ENCODE measurements at places on chromosomes 1 and 21.

DNA sequence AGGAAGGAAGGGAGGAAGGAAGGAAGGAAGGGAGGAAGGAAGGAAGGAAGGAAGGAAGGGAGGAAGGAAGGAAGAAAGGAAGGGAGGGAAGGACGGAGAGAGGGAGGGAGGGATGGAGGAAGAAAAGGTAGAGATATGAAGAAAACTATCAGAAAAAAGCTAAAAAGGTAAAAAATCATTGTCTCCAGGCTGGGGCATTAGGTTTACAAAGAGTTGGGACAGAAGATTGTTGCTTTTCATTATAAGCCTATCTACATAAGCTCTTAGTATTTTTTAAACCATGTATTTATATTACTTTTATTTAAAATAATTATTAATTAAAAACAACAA lies 7.2 kb upstream of the PINK1 start:
- no peak overlapping the region for H3K27ac ChIP-seq
- DNase-seq: no peak
- no peaks in the 10 kb centered on the region for H3K27me3 ChIP-seq
- no peak overlapping the region for H3K4me3 ChIP-seq

DNA sequence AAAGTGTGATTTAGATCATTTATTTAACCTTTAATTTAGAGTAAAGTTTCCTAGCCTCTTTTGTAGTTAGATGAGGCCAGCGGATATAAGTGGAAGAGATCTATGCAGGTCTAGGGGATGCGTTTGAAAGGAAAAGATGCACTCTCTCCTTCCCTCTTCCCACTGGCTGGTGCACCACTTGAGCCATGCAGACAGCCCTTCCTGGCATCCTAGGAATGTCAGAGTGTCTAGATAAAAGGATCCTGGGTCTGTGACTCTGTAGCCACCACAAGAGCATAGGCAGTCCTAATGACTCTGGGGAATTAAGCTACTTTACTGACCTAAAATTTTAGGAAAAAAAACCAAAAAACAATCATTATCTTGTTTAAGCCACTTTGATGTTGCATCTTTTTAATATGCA lies 16.0 kb upstream of the STUM start:
- peaks cover 3% of the 10 kb centered on the region for H3K4me1 ChIP-seq
- H3K27me3 ChIP-seq: peaks cover 55% of the 10 kb centered on the region
- no peak overlapping the region for H3K27ac ChIP-seq

DNA sequence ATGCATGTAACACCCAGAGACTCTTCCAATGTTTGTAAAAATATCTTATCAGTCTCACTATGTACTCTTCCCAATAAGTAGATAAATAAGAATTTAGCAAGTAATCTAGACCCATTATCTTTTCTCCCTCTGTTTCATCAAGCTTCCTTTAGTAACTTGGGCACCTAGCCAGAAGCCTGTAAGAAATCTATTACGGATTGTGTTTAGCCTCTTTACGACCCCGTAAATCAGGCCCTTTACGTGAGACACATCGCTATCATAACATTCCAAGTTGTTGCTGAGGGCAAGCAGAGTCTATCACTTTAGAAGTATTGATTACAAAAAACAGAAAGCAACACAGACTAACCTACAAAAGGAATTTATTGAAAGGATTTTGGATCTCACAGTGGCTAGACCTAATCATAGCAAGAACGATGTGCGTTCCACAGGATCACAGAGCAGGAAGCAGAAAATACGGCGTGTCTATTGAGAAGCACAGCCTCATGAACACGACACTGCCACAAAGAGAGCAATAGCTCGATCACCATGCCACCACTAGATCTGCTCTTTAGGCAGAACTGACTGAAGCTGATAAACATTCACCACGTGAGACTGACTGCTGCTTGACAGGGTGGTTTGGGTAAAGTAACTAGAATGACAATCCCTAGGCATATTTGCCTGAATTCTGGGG lies 922.1 kb downstream of the AMY1C start:
- no peak overlapping the region for H3K27ac ChIP-seq
- H3K4me3 ChIP-seq: no peak overlapping the region
- no peaks in the 10 kb centered on the region for H3K27me3 ChIP-seq
- no peaks in the 10 kb centered on the region for H3K4me1 ChIP-seq
- no peak for DNase-seq

DNA sequence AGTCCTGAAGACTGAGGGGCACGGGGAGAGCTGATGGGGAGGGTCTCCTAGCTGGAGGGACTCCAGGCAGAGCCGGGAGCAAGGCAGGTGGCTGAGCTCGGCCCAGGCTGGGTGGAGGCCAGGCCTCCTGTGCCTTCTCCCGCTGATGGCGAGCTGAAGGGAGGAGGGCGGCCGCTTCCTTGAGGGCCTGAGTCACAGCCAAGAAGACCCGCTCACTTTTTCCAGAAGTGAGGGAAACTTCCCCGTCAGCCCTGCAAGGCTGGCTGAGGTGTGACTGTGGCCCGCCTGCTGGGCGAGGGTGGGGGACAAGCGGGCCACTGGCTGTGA lies 1.7 kb upstream of the VWA1 start:
- no peak for DNase-seq
- H3K36me3 ChIP-seq: no peaks in the 10 kb centered on the region
- no peak overlapping the region for H3K27ac ChIP-seq
- H3K4me1 ChIP-seq: peaks cover 7% of the 10 kb centered on the region
- peaks cover 23% of the 10 kb centered on the region for H3K27me3 ChIP-seq

GRCh38 chr1:167496797-167497619 lies 21.3 kb downstream of the CD247 start:
- no peak for DNase-seq
- H3K27ac ChIP-seq: peak overlapping the region; percentile 98
- H3K36me3 ChIP-seq: peaks cover 11% of the 10 kb centered on the region
- H3K27me3 ChIP-seq: no peaks in the 10 kb centered on the region
- peaks cover 87% of the 10 kb centered on the region for H3K4me1 ChIP-seq

Data from T-helper 17 cell (primary cell).